Left hindlimb (tissue), 1 donor: ENCODE measurements at places on chromosomes 7 and 10.

- no peak for DNase-seq
Observed at GRCh38 chr7:157830331-157830730, 493.5 kb downstream of the DNAJB6 start.

- no peak for DNase-seq
Observed at GRCh38 chr7:139994356-139994755, 68.4 kb downstream of the PARP12 start.

DNA sequence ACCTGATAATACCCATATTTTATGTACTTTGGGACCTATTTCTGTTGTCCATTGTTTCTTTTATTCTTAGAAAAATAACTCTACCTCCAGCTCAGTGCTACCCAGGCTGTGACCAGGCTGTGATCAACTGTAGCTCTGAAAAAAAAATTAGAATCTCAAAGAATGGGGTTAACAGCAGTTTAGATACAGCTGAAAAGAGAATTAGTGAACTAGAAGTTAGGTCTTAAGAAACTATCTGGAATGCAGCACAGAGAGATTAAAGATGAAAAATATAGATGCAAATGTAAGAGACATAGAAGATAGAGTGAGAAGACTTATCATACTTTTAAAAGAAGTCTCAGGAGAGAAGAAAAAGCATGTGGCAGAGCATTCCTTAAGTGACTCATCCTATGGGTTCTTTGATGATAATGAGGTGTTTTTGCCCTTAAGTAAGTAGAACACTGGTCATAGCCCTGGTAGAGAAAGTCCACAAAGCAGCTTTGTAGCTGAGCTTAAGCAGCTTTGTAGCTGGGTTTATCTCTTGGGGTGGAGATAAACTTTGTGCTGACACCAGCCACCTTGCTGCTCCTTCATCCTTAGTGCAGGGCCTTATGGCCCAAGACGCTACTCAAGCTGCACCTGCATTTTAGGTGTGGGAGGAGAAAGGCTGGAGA lies 27.3 kb upstream of the SFRP5 start:
- DNase-seq = no peak

GRCh38 chr10:89256340-89256739 lies 4.8 kb upstream of the LIPA start:
- no peak for DNase-seq

DNA sequence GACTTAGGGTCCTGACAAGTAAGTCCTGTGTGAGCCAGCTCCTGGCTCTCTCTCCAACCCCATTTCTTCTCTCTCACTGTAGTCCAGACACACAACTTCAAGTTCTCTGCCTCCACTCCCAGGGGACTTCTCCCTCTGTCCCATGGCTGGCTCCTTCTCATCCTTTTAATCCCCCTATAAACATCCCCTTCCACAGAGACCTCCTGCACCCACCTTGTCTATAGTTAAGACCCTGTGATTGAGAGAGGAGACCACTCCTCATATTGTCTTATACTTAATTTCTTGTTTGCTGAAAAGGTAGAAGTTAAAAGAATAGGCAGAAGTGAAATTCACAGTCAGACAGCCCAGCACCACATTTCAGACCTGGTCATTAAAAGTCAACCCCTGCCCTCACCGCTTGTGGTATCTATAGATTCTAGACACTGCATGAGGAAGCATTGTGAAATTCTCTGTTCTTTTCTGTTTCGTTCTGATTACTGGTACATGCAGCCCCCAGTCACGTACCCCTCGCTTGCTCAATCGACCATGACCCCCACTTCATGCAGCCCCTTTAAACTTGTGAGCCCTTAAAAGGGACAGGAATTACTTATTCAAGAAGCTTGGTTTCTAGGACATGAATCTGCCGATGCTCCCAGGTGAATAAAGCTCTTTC lies 125.6 kb upstream of the FRMD4A start:
- no peak for DNase-seq

DNA sequence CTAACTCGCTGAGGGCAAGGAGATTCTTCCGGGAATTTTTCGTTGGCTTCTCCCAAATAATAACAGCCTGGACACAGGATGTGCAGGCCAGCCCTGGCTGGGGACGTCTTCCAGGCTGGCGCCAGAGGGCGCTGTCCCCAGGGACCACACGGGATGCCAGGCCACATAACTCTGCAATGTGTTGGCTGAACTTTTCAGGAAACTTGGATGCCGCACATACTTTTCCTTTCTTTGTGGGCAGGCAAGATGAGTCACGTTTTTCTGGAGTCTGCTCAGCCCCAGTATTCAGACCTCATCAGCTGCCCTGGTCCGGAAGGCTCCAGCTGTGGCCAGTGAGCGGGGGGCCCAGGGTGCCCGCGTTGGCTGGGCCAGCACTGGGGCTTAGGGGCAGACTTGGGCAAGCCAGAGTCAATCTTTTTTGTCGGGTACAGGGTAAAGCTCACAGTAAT lies 122.7 kb downstream of the PRKAG2 start:
- peak; percentile 86 for DNase-seq
